Fibroblast of skin of right biceps (primary cell): ENCODE measurements at places on chromosomes 5 and 9.

DNA sequence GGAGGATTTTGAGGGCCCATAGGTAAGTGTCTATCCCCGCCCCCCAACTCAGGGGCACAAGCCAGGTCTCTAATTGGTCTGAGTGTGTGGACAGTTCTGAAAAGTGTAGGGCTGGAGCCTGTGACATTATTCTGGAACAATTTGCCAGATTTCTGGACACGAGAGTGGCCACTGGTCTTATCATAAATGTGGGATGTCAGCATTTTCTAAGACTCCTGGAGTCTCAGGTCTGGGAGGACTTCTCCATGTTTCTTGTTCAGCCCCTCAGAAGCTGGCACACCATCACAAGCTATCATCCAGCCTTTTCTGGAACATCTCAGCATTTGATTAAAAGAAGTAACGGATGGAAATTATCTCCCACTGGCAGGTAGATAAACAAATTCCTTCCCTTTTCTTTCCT lies 141.4 kb downstream of the SEC61B start:
- no peak for DNase-seq

GRCh38 chr5:101904736-101905135 lies 391.3 kb downstream of the SLCO4C1 start:
- no peak for DNase-seq

DNA sequence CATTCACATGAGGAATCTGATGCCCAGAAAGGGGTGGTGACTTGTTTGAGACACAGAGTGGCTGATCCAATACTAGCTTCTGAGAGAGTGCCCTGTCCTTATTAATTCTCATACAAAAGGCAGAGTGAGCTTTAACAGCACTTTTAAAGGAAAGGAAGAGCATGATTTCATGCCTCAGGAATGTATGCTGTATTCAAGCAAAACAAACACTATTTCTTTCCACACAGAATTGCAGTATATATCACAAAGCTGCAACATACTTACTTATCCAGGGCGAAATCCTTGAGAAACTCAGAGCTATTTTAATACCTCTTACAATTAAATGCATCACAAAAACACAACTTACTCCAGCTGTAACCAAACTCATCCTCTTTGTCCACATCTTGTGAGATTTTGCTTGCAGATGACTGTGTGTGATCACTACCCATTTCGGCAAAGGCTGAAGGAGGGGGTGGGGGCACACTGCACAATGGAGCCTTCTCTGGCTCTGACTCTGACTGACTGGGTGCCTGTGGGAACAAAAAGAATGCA lies 139.8 kb downstream of the MPDZ start:
- DNase-seq, result peak; percentile 88

DNA sequence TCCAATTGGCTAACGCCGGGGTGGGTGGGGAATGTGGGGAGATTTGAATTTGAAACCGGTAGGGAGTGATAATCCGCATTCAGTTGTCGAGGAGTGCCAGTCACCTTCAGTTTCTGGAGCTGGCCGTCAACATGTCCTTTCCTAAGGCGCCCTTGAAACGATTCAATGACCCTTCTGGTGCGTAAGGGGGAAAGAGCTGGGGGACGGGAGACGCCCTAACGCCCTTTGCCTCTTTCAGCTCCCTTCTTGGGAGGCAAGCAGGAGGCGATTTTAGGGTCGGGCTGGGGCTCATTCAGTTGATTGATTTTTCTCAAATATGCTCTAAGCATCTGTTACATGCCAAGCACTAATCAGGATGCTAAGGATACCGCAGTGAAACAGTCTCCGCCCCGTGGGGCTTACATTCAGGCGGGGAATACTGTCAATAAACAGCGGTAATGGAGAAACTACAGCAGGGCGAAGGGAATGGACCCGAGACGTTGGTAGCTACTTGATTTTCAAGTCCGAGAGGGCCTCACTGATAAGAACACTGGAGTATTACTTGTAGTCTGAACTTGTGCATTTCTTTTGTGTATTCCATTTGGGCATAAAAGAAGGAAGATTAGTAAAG lies at the start of gene HMMR:
Gene HMMR, plus strand, starts transcription at position 71 of the 610 bp plus-strand sequence. Its CDS starts 61 bp downstream, at position 132.
- DNase-seq, result no peak

- DNase-seq, result no peak
Observed at GRCh38 chr5:113060408-113061025, 83.9 kb downstream of the DCP2 start.

GRCh38 chr5:113054899-113055298 lies 78.3 kb downstream of the DCP2 start:
- DNase-seq, result no peak

DNA sequence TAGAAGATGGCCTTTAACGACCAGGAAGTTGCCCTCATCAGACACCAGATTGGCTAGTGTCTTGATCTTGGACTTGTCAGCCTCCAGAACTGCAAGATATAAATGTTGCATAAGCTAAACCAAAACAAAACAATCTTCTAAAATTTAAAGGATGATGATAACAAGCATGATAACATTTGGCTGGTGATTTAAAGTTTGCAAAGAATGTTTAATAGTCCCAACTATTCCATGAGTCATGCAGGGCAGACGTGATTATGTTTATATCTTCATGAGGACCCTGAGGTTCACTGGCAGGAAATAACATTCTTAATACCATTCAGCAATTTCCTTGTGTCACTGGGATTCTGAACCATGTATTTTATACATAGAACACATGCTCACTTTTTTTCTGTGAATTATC lies 319.8 kb downstream of the HCN1 start:
- DNase-seq, result peak; percentile 36

DNA sequence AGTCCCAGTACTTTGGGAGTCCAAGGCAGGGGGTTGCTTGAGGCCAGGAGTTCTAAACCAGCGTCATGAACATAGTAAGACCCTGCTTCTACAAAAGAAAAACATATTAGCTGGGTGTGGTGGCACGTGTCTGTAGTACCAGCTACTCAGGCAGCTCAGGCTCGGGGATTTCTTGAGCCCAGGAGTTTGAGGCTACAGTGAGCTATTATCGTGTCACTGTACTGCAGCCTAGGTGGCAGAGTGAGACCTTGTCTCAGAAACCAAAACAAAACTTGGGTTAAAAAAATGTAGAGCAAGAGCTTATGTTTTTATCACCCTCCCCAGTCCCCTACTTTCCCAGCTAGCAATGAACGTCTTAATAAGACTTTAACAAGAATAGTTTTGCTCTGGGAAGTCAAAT lies 46.7 kb downstream of the UHRF2 start:
- DNase-seq, result no peak

GRCh38 chr5:139369181-139369580 lies 13.9 kb downstream of the SLC23A1 start:
- DNase-seq, result peak; percentile 66

- DNase-seq, result no peak
Observed at GRCh38 chr5:114265432-114266060, 96.3 kb upstream of the KCNN2 start.

- no peak for DNase-seq
Observed at GRCh38 chr9:87681271-87682061, 44.5 kb upstream of the CTSL start.

DNA sequence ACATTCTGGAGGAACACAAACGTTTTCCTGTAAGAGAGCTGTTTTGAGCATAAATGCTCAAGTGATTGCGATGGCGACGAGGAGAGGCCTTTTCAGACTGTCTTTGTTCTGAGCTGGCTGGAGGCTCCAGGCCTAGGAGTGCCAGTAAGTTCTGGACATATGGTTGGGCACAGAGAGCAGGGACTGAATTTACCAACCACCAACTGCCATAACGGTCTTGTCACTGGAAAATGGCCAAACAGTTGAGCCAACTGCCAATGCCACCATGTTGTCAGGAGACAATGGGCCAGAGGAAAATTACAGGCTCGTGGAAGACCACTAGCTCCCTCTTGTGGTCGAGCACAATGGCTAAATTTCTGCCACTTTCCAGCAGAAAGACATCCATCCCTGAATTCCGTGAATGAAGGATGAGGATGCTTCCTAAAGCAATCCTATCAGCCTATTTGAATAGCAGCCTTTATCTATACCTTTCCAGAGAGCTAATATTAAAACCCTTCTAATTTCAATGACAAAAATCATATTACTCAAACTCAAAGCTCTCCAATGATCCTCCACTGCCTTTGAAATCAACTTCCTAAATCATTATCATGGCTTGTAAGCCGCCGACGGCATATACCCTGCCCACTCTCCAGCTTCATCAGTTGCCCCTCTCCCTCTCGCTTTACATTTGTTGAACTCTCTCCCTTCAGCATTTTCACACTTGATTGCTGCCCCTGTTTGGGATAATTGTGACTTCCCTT lies 66.9 kb upstream of the GLIS3 start:
- peak; percentile 54 for DNase-seq

GRCh38 chr5:149549461-149550267 lies 1.6 kb downstream of the CSNK1A1 start:
- peak; percentile 64 for DNase-seq

- DNase-seq, result no peak
Observed at GRCh38 chr5:66425842-66426241, 170.4 kb upstream of the MAST4 start.

GRCh38 chr9:98789483-98790133 lies 6.7 kb downstream of the ANKS6 start:
- no peak for DNase-seq

DNA sequence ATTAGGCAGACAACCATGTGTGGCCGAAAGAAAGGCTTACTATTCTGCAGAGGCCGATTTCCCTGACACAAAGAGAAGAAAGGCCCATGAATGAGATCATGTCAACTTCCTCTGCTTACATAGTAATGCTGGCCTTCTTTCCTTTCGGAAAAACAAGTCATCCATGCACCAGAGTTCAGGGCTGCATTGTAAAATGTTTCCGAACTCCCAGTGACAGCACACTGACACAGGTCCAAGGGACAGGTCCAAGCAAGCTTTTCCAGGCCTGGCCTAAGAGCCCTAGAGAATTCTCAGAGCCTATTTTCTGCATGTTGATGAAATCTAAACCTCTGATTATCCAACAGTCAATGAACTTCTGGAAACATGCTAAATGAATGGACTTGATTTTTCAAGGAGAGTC lies 140.9 kb downstream of the ZNF608 start:
- DNase-seq, result no peak

DNA sequence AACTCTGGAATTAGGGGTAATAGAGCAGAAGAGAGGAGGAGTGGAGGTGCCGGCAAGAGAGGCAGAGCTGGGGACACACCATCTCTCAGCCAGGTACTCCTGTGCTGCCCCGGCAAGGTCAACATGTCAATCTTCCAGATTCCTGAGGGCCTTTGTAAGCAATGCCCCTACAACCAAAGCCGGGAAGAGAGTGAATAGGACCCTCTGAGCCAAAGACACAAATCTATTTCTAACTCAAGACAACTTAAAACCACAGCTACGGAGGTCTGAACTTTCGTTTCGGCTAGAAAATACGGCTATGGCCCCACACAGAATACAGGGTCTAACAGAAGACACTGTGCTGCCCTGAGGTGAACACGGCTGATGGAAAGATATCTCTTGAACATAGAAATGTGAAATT lies 66.6 kb downstream of the SERINC5 start:
- no peak for DNase-seq
